Spleen (tissue), 13 donors: ENCODE measurements at places on chromosomes 6 and 20.

DNA sequence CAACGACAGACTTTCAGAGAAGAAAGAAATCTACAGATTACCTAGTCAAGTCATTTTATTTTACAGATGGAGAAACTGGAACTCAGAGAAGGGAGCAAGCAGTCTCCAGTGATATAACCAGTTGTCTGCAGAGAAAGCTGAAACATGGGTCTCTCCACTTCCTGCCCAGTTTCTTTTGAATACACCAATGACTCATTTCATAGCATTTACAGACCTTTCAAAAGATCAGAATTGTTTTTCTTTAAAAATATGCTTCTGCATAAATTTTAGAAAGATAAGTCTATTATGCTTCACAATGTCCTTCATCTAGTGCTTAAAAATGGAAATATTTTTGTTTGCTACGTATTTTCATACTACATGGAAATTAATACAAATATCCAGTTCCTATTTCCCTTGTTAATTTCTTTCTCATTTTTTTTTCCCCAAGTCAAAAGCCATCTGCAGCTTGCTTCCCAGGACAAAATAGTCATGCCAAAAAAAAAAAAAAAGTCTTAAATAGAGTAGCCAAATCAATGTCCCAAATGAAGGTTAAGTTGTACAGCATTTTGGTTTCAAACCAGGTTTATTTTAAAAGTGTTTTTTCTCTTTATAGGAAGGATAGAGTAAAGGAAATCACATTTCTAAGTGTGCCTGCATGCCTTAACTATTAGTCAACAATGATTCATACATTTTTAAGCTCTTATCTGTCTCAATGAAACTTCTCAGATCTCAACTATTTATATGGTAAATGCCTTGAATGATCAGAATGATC is 36.9 kb downstream of the ARHGAP18 start:
- H3K27ac ChIP-seq = peak overlapping the region; percentile 75
- no peak overlapping the region for H3K4me3 ChIP-seq
- no peak for DNase-seq
- no peaks in the 10 kb centered on the region for H3K36me3 ChIP-seq

GRCh38 chr6:160750276-160750689 is 48.2 kb downstream of the PLG start:
- no peaks in the 10 kb centered on the region for H3K27me3 ChIP-seq
- no peak overlapping the region for H3K27ac ChIP-seq
- no peaks in the 10 kb centered on the region for H3K36me3 ChIP-seq
- H3K4me1 ChIP-seq = no peaks in the 10 kb centered on the region
- DNase-seq = no peak

DNA sequence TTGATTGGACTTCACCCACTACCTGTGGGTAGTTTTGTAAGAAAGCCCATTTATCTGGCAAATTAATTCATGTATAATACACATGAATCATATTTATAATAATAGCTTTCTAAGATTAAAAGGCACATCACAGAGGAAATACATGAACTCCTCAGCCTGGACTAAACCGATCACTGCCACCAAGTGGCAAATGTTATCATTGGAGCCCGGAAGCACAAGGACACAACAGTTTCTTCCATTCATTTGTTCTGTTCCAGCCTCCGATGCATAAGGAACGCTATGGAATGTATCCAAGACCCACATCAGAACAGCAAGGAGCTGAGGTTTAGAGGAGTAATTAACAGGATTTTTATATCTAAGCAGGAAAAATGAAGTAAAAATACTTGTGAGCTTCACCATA is 13.9 kb upstream of the IPCEF1 start:
- H3K27ac ChIP-seq = no peak overlapping the region
- no peaks in the 10 kb centered on the region for H3K27me3 ChIP-seq
- no peak for DNase-seq
- H3K4me3 ChIP-seq = no peak overlapping the region
- H3K4me1 ChIP-seq = peaks cover 19% of the 10 kb centered on the region

GRCh38 chr6:165858586-165858985 is 195.5 kb upstream of the PDE10A start:
- H3K4me3 ChIP-seq = no peak overlapping the region
- H3K36me3 ChIP-seq = no peaks in the 10 kb centered on the region
- no peak overlapping the region for H3K27ac ChIP-seq
- no peaks in the 10 kb centered on the region for H3K4me1 ChIP-seq
- DNase-seq = no peak
- H3K27me3 ChIP-seq = peaks cover 24% of the 10 kb centered on the region

GRCh38 chr6:107991061-107991460 is 33.1 kb upstream of the SEC63 start:
- no peaks in the 10 kb centered on the region for H3K4me1 ChIP-seq
- DNase-seq = no peak
- no peak overlapping the region for H3K27ac ChIP-seq
- H3K27me3 ChIP-seq = no peaks in the 10 kb centered on the region

- H3K4me1 ChIP-seq = peaks cover 64% of the 10 kb centered on the region
- no peak overlapping the region for H3K4me3 ChIP-seq
- no peak for DNase-seq
- no peaks in the 10 kb centered on the region for H3K27me3 ChIP-seq
Observed at GRCh38 chr6:163459536-163459935, 45.0 kb downstream of the QKI start.

DNA sequence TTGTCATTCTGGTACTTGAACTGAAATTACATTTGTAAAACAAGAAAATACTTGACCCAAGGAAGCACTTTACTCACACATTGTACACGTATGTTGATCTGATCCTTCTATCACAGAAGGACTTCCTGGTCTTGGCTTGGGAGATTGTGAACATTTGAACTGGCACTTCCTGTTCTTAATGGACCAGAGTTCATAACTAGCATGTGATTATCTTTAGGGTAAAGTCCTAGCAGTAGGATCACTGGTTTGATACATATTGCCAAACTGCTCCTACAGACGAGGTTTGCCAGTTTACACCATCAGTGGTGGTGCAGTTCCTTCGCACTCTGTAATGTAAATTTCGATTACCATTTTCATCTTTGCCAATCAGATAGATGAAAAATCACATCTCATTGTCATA is 12.7 kb downstream of the HECA start:
- no peak for DNase-seq
- H3K4me3 ChIP-seq = no peak overlapping the region
- H3K27me3 ChIP-seq = no peaks in the 10 kb centered on the region

DNA sequence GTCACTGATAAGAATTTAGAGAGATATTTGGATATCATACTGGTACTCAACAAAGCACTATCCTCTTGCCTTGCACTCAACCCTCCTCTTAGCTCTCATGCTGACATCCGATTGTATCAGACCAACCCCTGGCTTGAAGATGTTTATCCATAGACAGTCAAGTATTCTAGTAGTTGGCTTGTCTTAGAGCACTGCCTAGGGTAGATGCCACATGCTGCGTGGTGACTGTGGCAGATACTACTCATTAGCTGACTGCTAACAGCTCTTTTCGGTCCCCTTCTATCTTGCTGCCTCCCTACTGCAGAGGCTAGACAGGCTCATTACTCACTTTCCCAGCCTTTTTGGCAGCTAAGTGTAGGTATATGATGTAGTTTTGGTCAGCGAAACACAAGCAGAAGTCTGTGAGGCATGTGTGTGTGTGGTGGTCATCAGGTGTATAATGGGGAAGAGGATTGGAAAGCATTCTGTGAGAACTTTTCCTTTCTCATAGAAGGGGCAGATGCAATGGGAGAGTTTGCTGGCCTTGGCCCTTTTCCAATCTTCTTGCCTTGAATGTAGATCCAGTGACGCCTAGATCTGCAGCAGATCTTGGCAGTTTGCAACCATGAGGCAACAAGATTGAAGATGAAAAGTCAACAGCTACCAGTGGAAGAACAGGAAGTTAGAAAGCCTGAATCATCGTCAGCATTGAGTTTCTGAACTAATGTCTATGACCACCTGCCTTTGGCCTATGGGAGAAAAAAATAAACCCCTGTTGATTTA is 4.4 kb upstream of the IFNGR1 start:
- H3K27ac ChIP-seq = peak overlapping the region; percentile 100
- H3K4me3 ChIP-seq = no peak overlapping the region
- H3K27me3 ChIP-seq = no peaks in the 10 kb centered on the region
- no peak for DNase-seq
- H3K36me3 ChIP-seq = no peaks in the 10 kb centered on the region

DNA sequence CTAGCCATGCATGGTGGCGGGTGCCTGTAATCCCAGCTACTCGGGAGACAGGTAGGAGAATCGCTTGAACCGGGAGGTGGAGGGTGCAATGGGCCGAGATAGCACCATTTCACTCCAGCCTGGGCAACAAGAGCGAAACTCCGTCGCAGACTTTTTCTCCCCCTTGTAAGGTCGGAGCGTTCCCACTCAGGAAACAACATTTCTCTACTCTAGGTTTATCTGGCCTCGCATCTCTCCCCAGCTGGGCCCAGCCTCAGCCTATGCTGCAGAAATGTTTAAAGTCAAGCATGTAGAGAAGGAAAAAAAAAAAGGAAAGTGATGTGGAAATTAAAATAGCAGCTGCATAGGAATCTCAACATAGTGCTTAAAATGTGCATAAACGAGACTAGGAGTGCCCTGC is 172.3 kb downstream of the TRIM27 start:
- no peaks in the 10 kb centered on the region for H3K4me1 ChIP-seq
- DNase-seq = no peak
- H3K4me3 ChIP-seq = no peak overlapping the region
- peaks cover 3% of the 10 kb centered on the region for H3K27me3 ChIP-seq

- H3K27me3 ChIP-seq = no peaks in the 10 kb centered on the region
- no peak overlapping the region for H3K27ac ChIP-seq
- no peaks in the 10 kb centered on the region for H3K36me3 ChIP-seq
- no peaks in the 10 kb centered on the region for H3K4me1 ChIP-seq
- DNase-seq = no peak
Observed at GRCh38 chr20:8870652-8871051, 198.2 kb upstream of the PLCB4 start.

- H3K4me1 ChIP-seq = no peaks in the 10 kb centered on the region
- no peak overlapping the region for H3K27ac ChIP-seq
- H3K36me3 ChIP-seq = no peaks in the 10 kb centered on the region
Observed at GRCh38 chr6:5764401-5764955, 242.2 kb downstream of the NRN1 start.

GRCh38 chr6:139979021-139979725 is 604.7 kb upstream of the CITED2 start:
- H3K36me3 ChIP-seq = no peaks in the 10 kb centered on the region
- peaks cover 7% of the 10 kb centered on the region for H3K4me1 ChIP-seq
- no peak for DNase-seq
- H3K4me3 ChIP-seq = no peak overlapping the region
